ENCODE measurements at places on chromosomes 1 and 21.

DNA sequence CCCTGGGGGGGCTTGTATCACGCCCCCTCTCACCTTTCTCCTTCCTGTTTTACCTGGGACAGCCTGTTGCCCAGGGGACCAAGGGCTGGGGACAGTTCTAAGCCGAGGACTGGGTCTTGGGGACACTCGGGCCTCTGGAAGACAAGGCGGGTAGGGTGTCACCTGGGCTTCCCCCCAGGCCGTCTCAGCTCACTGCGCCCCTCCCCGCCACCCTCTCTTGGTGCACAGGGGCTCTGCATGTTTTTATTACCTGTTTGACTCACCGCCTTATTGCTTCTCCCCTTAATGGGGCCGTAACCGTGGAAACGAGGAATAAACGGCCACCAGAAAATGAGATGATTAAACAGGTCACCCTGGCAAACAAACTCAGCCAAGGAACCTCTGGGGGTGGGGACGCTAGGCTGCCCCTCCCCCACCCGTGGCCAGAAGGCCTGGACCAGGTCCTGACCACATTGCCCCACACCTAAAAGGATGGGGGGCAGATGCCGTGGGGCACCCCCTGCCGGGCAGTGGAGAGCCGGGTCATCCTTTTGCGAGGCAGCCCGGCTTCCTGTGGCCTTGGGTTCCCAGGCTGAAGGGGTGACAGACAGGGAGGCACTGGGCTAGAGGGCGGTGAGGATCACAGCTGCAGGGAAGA, 109.9 kb downstream of the CASZ1 start:
- peak; percentile 65 for DNase-seq

GRCh38 chr1:237303929-237304328, 261.9 kb downstream of the RYR2 start:
- DNase-seq = no peak

GRCh38 chr1:71087060-71087459, 6.2 kb upstream of the ZRANB2 start:
- DNase-seq = no peak

DNA sequence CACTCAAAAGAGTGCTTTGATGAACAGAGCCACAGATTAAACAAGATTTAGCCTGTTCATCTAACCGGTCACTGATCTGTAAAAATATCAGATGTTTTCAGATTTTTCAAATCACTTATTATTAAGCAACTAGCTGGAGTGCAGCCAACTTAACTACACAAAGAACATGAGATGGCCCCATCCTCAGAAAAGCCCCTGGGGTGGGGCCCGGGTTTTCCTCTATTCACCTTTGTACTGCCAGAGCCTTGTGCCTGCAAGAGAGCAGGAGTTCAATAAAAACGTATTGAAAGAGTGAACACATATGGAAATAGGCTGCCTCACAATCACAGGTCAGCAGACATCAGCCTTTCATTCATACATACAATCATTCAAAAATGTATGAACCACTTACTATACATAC, 516.1 kb downstream of the OMA1 start:
- no peak for DNase-seq

DNA sequence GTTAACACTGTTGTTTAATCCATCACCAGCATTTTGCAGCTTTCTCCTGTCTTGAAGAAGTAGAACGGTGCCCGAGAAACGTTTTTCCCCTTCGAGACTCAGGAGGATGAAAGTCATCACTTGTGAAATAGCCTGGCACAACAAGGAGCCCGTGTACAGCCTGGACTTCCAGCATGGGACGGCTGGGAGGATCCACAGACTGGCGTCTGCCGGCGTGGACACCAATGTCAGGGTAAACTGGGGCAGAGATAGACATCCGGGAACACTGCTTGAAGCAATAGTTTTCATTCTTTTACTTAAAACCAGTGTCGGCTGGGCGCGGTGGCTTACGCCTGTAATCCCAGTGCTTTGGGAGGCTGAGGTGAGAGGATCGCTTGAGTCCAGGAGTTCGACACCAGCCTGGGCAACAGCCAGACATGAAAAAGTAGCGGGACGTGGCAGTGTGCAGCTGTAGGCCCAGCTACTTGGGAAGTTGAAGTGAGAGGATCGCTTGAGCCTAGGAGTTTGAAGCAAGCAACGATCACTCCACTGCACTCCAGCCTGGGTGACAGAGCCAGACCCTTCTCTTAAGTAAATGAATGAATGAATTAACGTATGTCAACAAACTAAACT, 945 bp downstream of the CHAF1B start:
- no peak for DNase-seq

DNA sequence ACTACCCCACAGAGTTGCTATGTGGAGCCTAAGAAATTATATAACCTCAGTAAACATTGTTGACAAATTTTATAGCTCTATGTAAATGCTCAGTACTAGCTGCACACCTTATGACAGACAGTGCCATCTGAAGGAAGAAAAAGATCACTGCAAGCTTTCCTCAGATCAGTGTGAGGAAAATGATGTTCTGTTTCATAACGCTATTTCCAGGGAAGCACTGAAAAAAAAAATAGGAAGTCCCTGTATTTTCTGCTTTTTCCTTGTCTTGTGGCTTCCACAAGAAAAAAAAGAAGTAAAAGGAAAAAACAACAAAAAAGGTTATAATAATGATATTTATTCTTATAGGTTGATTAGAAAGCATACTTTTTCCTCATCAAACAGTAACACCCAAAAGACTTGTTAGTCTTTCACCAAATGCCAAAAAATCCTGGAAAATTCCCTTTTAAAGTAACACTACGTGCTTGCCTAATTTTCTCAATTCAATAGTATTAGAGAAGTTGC, 23.2 kb downstream of the LYST start:
- DNase-seq = peak; percentile 74

DNA sequence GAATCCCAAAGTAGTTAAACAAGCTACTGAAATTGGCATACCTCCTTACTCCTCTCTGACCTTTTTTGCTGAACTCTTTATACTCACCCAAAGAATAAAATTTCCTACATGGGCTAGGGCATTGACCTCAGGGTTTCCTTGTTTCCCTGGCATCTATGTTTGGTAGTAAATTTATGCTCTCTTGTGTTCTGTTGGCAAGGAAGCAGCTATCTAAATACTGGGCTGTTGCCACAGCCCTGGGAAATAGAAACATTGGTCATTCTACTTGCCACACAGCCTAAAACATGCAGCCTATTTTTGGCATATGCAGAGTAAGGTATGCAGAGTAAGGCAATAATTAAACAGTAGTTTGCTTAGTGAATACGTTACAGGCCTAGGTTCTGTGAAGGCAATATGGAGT, 351.4 kb downstream of the HLX start:
- no peak for DNase-seq

- no peak for DNase-seq
Measured at GRCh38 chr1:58041621-58042020, 504.9 kb downstream of the OMA1 start.

DNA sequence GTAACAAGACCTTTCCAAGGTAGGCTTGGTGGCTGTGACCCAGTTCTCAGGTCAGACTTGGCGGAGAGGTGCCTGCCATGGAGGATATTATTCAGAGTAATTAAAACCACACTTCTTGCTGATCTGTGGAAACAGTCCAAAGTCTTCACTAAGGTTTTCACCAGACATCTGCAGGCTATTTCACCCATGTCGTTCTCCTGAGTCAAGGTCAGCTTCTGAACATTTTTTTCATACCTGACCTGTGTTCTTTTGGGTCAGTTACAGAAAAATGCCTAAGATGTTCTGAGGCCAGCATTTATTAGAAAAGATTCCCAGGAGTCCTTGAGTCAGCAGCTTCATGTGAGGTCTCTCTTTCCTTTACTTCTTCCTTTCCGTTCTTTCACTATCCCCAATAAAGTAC, 54.9 kb downstream of the RGL1 start:
- no peak for DNase-seq

GRCh38 chr1:151003180-151003579, 3.5 kb downstream of the MINDY1 start:
- no peak for DNase-seq

DNA sequence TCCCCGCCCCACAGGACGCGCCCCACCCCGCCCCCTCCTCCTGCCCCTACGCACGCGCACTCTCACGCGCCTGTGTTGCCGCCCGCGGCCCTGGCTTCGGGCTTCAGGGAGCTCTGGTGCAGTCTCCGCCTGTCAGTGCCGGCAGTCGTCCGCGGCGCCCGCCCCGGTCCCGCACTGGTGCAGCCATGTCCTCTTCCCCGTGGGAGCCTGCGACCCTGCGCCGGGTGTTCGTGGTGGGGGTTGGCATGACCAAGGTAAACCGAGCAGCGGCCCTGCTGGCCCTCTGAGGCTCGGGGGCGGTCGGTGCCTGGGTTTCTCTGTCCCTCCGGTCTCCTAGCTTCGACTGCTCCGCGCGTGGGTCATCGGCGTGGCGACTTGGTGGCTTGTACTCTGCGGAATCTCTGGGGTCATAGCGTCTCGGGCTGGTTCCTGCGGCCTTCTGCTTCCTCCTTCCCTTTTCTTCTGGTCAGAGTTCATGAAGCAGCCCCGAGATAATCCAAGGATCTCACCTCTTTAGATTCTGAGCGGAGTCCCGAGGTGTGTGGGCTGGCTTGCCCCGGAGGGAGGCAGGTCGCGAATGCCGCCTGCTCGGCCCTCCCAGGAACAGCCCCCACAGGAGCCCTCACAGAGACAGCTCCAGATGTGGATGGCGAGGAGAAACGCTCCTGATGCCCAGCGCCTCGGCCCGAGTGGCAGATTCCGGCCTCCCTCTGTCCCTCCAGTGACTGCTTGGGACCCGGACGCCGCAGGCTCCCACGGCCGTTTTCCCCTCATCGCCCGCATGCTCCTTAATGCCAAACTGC, at the start of gene SCP2:
SCP2 (plus strand) TSS at position 65 of the 803 bp plus-strand sequence; CDS start at position 186, 121 bp downstream.
- DNase-seq = peak; percentile 24

GRCh38 chr1:201905234-201905890, 16.7 kb downstream of the SHISA4 start:
- no peak for DNase-seq

GRCh38 chr1:36831186-36831810, 203.0 kb downstream of the GRIK3 start:
- peak; percentile 83 for DNase-seq

DNA sequence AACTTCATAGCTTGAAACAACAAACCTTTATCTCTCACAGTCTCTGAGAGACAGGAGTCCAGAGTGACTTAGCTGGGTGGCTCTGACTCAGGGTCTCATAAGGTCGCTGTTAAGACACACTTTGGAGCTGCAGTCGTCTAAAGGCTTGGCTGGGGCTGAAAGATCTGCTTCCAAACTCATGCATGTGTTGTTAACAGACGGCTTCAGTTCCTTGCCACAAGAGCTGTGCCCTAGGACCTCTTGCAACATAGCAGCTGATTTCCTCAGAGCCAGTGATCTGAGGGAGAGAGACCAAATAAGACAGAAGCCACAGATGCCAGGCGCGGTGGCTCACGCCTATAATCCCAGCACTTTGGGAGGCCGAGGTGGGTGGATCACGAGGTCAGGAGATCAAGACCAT, 176.8 kb downstream of the DISC1 start:
- no peak for DNase-seq

DNA sequence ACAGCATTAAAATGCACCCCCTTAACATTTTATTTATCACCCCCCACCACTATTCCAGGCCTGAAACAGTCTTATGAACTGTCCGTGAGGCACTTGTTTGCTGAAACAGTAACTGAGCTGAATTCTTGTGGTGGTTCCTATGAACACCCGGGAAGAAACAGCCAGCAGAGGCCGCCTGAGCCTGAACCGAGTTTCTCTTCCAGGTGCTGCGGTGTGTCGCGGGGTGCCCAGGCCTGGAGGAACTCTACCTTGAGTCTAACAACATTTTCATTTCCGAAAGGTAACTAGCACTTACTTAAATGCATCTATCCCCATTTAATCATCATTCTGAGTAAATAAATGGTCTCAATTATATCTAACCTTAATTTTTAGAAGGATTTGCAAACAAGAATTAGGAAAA, 66.8 kb downstream of the TBCE start:
- peak; percentile 2 for DNase-seq

DNA sequence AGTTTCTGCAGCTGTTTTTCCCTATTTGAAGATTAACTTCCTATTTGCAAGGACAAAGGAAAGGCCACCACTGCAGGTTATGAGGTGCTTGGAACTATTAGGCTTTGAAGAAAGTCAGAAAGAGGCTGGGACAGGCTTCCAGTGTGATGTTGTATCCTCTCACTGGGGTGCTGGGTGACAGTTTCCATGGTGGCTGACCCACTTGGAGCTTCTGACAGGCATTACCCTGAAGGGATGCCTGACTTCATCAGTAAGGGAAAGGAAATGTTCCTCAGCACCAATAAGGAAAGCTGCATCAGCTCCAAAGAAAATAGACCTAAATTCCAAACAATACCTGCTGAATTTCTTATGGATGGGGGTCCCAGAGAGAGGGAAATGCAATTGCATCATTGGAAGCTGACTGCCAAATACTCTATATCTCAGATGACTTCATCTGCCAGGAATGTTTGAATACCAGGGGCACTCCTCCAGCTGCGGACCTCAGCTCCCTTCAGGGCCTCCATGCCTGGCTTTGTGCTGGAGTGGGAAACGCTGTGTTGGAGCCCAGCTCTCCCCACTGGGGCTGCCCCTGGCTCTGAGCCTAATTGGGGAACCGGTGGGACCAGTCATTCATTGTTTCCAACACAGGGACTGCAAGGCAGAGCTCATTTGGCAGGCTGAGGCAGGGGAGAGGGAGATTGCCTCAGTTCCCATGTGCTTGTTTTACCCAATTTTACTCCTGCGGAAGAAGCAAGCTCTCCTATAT, 76.6 kb downstream of the RGL1 start:
- no peak for DNase-seq

DNA sequence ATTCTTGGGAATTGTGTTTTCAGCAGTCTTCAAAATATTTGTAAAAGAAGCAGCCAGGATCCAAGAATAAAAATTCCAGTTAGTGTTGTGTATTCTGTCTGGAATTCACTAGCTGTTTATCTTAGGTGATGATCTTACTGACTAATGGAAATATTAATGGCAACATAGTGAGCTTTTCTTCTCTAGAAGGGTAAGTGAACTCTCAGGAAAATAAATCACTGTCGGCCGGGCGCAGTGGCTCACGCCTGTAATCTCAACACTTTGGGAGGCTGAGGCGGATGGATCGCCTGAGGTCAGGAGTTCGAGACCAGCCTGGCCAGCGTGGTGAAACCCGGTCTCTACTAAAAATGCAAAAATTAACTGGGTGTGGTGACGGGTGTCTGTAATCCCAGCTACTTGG, 87.4 kb upstream of the KIF1B start:
- no peak for DNase-seq

- DNase-seq = no peak
Measured at GRCh38 chr1:61910035-61910434, 167.8 kb downstream of the PATJ start.

DNA sequence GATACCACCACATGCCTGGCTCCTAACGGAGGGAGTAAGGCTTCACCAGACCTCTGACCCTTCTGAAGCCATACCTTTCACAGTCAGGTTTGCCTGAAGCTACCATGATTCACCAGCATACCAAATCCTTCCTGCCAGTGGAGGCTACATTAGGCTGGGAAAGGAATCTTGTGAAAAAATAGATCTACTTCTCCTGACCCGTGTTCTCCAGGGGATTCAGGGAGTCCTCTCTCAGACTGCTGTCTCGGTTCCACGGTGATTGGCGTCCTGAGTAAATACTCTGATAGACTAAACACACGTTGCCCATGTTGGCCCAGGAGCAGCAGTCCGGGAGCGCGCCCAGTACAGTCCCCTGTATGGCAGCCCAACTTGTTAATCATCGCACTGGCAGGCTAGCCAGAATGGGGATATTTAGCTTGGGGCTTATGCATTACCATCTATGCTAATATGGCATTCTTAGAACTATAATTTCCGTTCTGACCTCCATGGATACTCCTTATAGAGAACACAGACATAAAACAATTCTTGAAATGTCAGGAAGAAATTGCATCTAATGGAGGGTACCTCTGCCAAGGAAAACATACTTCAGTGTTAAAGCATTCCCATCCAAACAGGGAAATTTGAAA, 173.2 kb downstream of the ROR1 start:
- DNase-seq = no peak

- no peak for DNase-seq
Measured at GRCh38 chr1:234310460-234310817, 62.8 kb upstream of the COA6 start.
